ENCODE measurements at places on chromosomes 7 and 10.

GRCh38 chr10:128725531-128725930 lies 599.3 kb upstream of the MKI67 start:
- DNase-seq: no peak

DNA sequence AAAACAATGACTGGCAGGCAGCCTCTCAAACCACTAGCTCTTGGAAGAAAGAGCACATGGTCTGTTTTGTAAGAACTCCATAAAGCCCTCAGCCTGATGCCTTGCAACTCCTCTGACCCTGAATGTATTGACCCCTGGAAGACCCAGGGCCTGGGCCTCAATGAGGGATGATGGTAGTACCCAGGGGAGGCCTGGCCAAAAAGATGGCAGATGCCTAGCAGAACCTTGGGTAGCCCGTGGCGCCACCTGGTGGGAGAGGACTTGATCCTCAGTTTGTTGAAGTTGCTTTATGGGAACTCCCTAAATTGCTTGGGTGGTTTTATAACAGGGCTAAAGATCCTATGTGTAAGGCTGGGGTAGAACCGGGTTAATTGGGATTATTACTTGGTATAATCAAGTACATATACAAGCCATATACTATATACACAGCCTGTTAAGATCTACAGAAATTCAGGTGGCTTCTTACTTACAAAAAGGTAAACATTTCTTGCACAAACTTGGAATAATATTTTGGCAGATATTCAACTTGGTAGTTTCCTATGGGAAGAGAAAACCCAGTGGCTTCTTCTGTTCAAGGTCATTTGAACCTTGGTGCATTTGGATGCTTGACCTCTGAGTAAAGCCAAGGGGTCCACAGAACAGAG lies 95.8 kb upstream of the CACUL1 start:
- peak; percentile 88 for DNase-seq

- peak; percentile 51 for DNase-seq
Observed at GRCh38 chr10:96612055-96612830, 25.4 kb upstream of the TM9SF3 start.

DNA sequence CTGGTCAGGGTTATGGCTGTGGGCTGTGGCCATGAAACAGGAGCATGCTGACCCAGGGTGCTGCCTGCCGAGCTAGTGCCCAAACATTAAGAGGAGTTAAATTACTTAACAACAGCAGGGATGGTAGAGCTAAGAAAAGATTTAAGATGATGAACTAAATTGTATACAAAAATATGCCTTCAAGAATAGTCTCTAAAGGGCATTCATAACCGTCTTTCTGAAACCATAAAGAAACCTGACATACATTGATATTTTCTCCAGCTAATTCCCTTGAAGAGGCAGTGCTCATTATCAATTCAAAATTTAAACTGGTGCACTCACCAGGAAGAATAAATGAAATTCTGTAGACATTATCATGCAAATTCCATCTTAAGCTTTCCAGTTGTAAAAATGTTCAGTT lies 265.8 kb upstream of the TAC1 start:
- DNase-seq: no peak

- no peak for DNase-seq
Observed at GRCh38 chr10:96842896-96843723, 11.0 kb downstream of the LCOR start.

Data from DMS53 (cell line).